ENCODE measurements at places on chromosomes 11 and 22.
A peak's percentile ranks its signal among the peaks of the same experiment; 100 is the strongest.

- no peak for DNase-seq
These were observed 9.0 kb upstream of the MS4A10 start for GRCh38 chr11:60776167-60776566.

DNA sequence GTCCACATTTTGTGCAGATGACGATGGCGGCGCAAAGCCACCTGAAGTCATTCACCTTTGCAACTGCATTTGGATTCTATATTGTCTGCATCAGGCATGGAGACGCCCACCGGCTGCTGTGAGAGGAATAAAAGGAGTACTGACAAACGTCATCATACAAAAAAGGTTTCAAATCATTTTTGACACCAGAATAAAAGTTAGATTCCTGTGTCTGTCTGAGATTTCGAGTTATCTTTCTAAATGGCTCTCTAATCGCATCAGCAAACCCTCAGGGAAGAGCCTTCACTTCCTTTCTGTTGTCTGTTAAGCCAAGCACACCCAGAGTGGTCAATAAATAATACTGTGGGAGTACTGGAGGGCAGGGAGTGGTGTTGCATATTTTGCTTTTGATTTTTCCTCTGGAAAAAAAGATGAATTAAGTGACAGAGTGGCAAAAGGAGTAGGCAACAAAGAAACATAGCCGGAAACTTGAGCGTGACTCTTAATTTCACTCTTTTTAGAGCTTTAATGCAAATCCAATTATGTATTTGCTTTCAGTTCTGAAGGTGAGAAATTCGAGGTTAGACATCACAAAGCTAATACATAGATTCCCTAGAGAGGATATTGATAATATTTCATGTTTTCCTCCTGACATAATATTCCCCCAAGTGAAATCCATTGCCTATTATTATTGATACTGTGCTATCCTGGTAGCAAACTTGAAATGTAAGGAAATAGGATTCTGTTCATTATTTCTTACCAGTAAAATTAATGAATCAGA is 150.8 kb upstream of the MTMR2 start:
- DNase-seq = no peak

- DNase-seq = no peak
These were observed 3.8 kb downstream of the FLI1 start for GRCh38 chr11:128697645-128698174.

DNA sequence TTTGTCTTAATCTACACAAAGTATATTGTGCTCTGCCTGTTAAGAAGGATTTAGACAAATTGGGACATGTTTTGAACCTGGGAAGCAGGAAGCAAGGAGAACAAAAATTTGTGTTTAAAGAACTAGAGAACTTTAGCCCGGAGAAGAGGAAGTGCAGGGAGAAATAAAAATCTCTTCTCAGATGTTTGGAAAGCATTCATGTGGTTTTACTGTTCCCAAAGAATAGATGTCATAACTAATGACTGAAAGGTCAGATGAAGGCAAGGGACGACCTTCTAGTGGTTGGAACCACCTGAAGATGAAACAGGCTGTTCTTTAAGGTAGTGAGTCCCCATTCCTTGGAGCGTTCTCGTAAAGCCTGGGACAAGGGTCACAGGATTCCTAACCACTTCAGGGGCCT is 38.3 kb downstream of the IRAG1 start:
- peak; percentile 33 for DNase-seq

DNA sequence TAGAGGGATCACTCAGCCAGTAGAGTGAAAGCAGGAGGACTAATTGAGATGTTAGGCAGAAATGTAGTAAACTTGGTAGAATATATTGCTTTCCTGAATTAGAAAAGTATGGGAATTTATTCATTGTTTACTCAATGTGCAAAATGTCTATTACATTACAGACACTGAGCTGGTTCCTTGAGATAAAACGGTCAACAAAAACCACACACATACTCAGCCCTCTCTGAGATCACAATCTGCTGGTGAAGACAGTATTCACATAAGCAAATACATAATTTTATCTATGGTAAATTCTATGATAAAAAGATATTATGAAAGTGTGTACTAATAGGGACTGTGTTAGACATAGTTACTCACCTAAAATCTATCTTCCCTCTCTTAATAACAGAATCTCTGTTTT is 833.5 kb downstream of the KCNA4 start:
- DNase-seq = no peak

- DNase-seq = no peak
These were observed 958.5 kb downstream of the BRD1 start for GRCh38 chr22:48869161-48869560.

- DNase-seq = no peak
These were observed 2.0 kb downstream of the SLC15A3 start for GRCh38 chr11:60950024-60950423.

DNA sequence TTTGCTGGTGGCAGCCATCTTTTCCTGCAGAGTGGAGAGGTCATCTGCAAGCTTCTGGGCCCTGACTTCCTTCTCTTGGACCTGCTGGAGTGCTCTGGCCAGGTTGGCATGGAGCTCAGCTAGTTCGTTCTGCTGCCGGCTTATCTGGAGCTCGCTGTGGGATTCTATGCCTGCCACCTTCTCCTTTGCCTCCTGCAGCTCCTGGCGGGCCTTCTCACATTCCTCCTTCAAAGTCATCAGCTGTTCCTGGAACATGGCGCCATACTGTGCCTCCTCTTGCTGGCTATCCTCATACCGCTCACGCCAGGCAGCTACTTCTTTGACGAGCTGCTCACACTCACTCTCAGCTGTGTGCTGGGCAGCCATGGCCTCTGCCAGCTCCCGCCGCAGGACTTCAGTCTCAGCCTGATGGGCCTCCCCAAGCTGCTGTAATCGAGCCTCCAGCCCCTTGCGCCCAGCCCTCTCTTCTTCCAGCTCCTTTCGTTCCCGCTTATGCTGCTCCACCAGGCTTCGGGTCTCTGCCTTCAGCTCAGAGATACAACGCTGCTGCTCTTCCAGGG is 16.1 kb downstream of the IL18BP start:
- DNase-seq = no peak

GRCh38 chr11:10405865-10406592 is 49.0 kb upstream of the AMPD3 start:
- DNase-seq = peak; percentile 83

DNA sequence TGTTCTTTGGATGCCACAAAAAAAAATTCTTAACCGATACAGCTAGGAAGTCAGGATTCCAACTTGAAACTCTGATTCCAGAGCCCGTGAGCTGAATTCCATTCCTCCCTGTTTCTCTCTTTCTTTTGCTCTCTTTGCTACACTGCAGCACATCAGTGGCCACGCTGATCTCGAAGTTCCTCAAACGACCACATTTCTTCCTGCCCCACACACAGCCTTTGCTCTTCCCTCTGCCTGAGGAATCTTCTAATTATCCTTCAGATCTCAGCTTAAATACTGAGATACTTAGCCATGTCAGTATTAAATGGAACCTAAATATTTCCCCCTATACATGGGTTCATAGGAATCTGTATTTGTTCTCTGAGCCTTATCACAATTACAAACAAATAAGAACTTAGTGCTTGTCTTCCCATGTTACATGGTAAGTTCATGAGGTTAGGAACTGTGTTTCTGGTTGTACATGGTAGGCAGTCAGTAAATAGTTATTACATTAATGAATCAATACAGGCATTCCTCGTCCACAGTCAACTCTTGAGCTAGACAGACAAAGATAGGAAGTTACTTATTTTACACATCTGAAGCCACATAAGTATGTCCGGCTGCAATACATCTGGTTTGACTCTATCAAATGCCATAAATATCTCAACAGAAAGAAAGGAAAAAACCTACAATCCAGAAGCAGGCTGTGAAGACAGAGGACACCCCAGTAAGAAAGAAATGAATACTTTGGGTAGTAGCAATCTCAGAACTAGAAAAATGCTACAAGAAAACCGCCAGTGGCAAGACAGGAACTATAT is 86.6 kb downstream of the MAML2 start:
- DNase-seq = peak; percentile 47

- peak; percentile 56 for DNase-seq
These were observed 4.9 kb upstream of the CELSR1 start for GRCh38 chr22:46542011-46542985.

DNA sequence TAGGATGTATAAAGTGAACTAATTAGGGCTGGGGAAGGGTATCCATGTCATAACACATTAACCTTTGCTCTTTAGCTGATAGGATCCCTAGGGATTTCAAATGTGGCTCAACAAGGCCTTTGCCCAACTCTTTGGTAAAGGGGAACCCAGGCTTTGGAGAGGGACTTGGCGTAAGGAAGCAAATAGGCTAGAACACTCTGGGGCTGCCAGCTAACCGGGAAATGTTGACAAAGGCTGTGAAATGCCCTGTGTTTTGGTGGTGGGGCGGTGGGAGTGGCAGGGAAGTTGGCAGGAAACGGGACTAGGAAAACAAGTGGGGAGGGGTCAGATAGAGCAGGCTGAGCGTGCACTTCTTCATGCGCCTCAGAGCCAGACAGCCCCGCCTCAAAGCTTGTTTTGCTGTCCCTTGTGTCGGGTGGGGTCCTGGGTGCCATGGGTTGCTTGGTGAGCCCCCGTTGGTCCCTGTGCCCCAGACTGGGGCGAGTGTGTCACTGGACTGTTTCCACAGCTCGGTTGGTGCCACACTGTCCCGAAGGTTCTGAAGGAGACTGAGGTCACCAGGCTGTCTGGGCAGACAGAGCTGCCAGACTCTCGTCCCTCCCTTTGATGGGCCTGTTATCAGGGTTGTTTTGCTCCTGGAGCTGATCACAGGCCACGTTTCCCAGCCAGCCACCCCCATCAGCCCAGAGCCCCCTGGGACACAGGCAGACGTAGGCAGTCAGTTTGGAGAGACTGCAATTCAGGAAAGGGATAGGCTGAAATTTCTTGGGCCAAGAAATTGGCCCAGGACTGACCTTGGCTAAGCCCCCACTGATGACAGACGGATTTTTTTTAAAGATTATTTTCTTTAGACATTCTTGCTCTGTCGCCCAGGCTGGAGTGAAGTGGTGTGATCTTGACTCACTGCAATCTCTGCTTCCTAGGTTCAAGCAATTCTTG is 19.6 kb downstream of the KCTD21 start:
- no peak for DNase-seq

GRCh38 chr11:123452794-123453193 is 22.7 kb downstream of the GRAMD1B start:
- no peak for DNase-seq

DNA sequence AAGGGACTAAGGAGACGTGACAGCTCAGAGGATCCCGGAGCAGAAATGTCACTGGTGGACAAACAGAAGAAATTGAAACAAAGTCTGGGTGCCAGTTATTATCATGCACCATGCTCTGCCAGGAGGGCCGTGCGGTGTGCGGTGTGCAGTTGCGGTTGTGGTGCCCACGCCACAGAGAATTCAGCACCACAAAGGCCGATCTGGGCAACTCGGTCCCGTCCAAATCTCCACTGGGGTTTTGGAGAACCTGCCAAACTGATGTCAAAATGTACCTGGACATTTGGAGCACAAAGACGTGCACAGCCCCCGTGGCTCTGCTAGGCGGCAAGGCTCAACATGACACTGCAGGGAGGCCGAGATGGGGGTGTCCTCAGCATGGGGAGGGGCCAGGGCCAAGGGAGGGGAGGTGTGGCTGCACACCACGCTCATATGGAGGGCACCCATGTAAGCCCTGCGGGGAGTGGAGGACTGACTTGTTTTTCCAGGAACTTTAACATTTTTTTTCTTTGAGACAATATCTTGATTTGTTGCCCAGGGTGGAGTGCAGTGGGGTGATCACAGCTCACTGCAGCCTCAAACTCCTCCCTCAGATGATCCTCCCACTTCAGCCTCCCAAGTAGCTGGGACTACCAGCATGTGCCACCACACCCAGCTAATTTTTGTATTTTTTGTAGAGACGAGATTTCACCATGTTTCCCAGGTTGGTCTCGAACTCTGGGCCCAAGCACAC is 39.4 kb downstream of the GNB1L start:
- no peak for DNase-seq

DNA sequence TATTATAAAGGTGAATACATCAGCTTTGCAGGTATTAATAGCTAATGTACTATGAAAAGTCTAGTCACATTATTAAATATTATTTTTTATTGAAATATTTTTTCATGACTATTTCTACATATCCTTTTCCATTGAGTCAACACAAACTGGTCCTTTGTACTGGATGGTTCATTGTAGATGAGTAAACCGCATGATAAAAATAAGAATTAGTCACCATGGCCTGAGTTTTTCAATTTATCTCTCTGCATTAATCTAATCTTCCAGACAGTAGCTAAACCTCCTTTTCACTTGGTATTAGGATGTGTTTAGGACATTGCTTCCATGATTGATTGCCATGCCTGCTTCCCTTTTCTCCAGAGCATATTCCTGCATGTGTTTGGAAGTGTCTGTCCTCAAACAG is 439.4 kb upstream of the ARHGAP42 start:
- DNase-seq = no peak

GRCh38 chr11:13415201-13415600 is 47.8 kb downstream of the BTBD10 start:
- no peak for DNase-seq

GRCh38 chr11:82869657-82870056 is 30.6 kb downstream of the PRCP start:
- DNase-seq = no peak

DNA sequence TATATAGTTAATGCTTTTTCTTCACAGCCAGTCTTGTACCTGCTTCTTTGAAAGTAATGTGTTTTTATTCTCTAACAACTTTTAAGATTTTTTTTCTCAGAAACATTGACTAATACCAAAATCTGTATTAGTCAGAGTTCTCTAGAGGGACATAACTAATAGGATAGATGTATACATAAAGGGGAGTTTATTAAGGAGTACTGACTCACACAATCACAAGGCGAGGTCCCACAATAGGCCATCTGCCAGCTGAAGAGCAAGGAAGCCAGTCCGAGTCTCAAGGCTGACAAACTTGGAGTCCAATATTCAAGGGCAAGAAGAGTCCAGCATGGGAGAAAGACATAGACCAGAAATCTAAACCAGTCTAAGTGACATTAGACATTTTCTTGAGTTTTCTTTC is 140.0 kb downstream of the RAB38 start:
- no peak for DNase-seq

DNA sequence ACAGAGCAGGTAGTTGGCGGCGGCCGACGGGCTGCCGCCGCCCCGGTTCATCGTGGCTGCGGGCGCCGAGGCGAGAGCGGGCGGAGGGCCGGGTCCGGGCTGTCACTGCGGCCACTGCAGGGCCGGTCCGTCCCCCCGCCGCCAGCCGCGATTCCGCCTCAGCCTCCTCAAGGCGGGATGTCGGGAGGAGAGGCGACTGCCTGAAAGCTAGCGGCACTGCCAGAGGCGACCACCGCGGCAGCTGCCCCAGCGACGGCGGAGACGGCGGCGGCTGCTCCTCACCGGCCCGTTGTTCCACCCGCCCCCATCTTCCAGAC is 234 bp downstream of the SESN3 start:
- DNase-seq = no peak

DNA sequence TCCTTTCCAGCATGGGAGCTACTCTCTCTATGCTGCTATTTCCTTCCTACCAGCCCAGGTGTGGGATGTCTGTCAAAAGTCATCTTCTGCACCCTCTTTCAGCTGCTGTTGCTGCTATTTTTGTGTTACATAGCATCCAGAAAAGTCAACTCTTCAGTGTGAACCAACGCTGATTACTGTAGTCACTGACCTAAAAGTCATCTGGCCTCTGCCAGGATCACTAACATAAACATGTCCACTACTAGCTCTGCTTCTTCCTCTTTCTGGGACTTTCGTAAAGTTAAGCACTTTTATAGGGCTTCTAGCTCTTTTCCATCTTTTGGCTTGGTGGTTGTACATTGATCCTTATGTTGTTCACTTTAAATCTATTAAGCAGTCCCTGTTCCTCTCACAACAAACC is 90.2 kb upstream of the CARD18 start:
- DNase-seq = no peak

- peak; percentile 7 for DNase-seq
These were observed 37.9 kb upstream of the ARHGAP32 start for GRCh38 chr11:129230006-129230405.

- no peak for DNase-seq
These were observed 235.8 kb upstream of the PITPNB start for GRCh38 chr22:28154861-28155260.

- DNase-seq = no peak
These were observed 41.0 kb downstream of the TIMP3 start for GRCh38 chr22:32842486-32842885.

All from AML-193 (cell line).